Renal cortical epithelial cell (primary cell): ENCODE measurements at places on chromosomes 4 and X. TPM values are rescaled to one million over a fixed set of nuclear protein-coding genes. Genes with fewer than 3 reads are reported as not detected.

Gene RHOH
- not detected in 2 replicates for total RNA-seq

Gene DRP2
- total RNA-seq, result 0.05 TPM in 1 of 2 replicates, not detected in the other

Gene MID1
- 10.2 and 26.6 TPM in 2 replicates for total RNA-seq

Gene PPEF2
- not detected in 2 replicates for total RNA-seq

Gene TBX22
- 0.05 TPM in 1 of 2 replicates, not detected in the other for total RNA-seq

Gene RS1
- total RNA-seq, result 0.05 and 0.17 TPM in 2 replicates

Gene MMRN1
- 1.6 and 3.0 TPM in 2 replicates for total RNA-seq

Gene SH3RF1
- total RNA-seq, result 10.2 and 12.7 TPM in 2 replicates

Gene AFP
- total RNA-seq, result 0.75 and 1.2 TPM in 2 replicates
